H1 (cell line): ENCODE measurements at places on chromosomes 3 and 15. TPM values are rescaled to one million over a fixed set of nuclear protein-coding genes. Genes with fewer than 3 reads are reported as not detected.

DNA sequence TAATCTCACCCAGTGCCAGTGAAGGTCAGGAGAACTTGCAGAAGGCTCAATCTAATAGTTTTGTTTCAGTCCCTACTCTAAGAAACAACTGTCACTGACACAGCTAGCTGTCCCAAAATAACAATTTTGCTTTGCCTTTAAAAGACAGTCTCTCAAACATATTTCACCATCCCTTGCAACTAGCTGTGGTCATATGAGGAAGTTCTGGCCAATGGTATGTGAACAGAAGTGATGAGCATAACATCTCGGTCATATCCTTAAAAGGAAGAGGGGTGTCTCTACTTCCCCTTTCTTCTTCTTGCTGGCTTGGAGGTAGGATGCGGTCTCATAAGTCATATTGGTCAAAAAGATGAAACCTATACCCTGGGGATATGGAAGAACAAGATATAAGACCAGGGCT is 198.1 kb downstream of the NEK10 start:
- no peak for DNase-seq

SLC24A5 gene
- not detected in 2 replicates for total RNA-seq

RSRC1 gene
- 27.9 and 29.5 TPM in 2 replicates for total RNA-seq

GAP43 gene
- 21.9 and 22.6 TPM in 2 replicates for total RNA-seq
